MG63 (cell line): ENCODE measurements at places on chromosomes 7 and 10. TPM values are rescaled to one million over a fixed set of nuclear protein-coding genes. Genes with fewer than 3 reads are reported as not detected.

ZNF804B gene
- not detected in 2 replicates for total RNA-seq

UTF1 gene
- not detected in 2 replicates for total RNA-seq

ASIC3 gene
- total RNA-seq = 0.76 TPM in 1 of 2 replicates, not detected in the other

ZNF25 gene
- 4.7 and 8.4 TPM in 2 replicates for total RNA-seq

EVX1 gene
- total RNA-seq = not detected in 2 replicates

LRRTM3 gene
- not detected in 2 replicates for total RNA-seq

GPR15LG gene
- total RNA-seq = not detected in 2 replicates

OPN4 gene
- not detected in 2 replicates for total RNA-seq

SRI gene
- total RNA-seq = 84.4 and 102 TPM in 2 replicates

CUEDC2 gene
- total RNA-seq = 92.1 and 151 TPM in 2 replicates

TMEM213 gene
- total RNA-seq = not detected in 2 replicates

CDK14 gene
- total RNA-seq = 7.5 and 13.2 TPM in 2 replicates

FBXO24 gene
- 1.0 and 1.2 TPM in 2 replicates for total RNA-seq

SAP25 gene
- not detected in 2 replicates for total RNA-seq

ADAM12 gene
- total RNA-seq = 15.3 and 15.8 TPM in 2 replicates

SFXN2 gene
- 0.96 and 6.7 TPM in 2 replicates for total RNA-seq

GNGT1 gene
- not detected in 2 replicates for total RNA-seq

WEE2 gene
- not detected in 2 replicates for total RNA-seq

PRPS1L1 gene
- not detected in 2 replicates for total RNA-seq

MYL10 gene
- total RNA-seq = not detected in 2 replicates

LFNG gene
- 2.9 and 6.0 TPM in 2 replicates for total RNA-seq

ZNF736 gene
- total RNA-seq = 0.52 and 1.2 TPM in 2 replicates

HTR7 gene
- 6.4 and 7.6 TPM in 2 replicates for total RNA-seq

DPCD gene
- total RNA-seq = 46.3 and 64.2 TPM in 2 replicates

CUL1 gene
- 32.0 and 37.7 TPM in 2 replicates for total RNA-seq

UCMA gene
- total RNA-seq = not detected in 2 replicates

SH2D4B gene
- total RNA-seq = not detected in 2 replicates

TFR2 gene
- total RNA-seq = 0.33 TPM in 1 of 2 replicates, not detected in the other

CACNB2 gene
- total RNA-seq = not detected in 2 replicates

ETV1 gene
- total RNA-seq = 5.6 and 19.1 TPM in 2 replicates

OR13A1 gene
- not detected in 2 replicates for total RNA-seq

NPTX2 gene
- total RNA-seq = 0.94 and 2.1 TPM in 2 replicates

CALCR gene
- total RNA-seq = not detected in 2 replicates

GIMAP1 gene
- total RNA-seq = not detected in 2 replicates

PCLO gene
- not detected in 2 replicates for total RNA-seq

TMEM184A gene
- total RNA-seq = not detected in 2 replicates

OR2A5 gene
- total RNA-seq = not detected in 2 replicates

PTF1A gene
- total RNA-seq = not detected in 2 replicates

PRKG1 gene
- 3.9 and 5.9 TPM in 2 replicates for total RNA-seq

CYP51A1 gene
- 38.4 and 57.1 TPM in 2 replicates for total RNA-seq

ADAMTS14 gene
- 1.6 and 2.7 TPM in 2 replicates for total RNA-seq

IL15RA gene
- total RNA-seq = 15.3 and 23.8 TPM in 2 replicates

FAM237B gene
- not detected in 2 replicates for total RNA-seq

FAM131B gene
- 0.63 and 0.84 TPM in 2 replicates for total RNA-seq

ATG9B gene
- total RNA-seq = not detected in 2 replicates

CFAP58 gene
- total RNA-seq = 0.05 and 0.20 TPM in 2 replicates

KIN gene
- 13.0 and 34.8 TPM in 2 replicates for total RNA-seq

METTL2B gene
- total RNA-seq = 17.2 and 19.1 TPM in 2 replicates

INSYN2A gene
- not detected in 2 replicates for total RNA-seq

VSTM4 gene
- 1.7 and 2.8 TPM in 2 replicates for total RNA-seq

ANKRD61 gene
- not detected in 2 replicates for total RNA-seq

SLC26A4 gene
- 0.47 and 0.49 TPM in 2 replicates for total RNA-seq

AS3MT gene
- total RNA-seq = 0.17 and 1.7 TPM in 2 replicates

IGF2BP3 gene
- 51.8 and 80.7 TPM in 2 replicates for total RNA-seq
